ENCODE measurements at places on chromosomes 13 and 19. TPM values are rescaled to one million over a fixed set of nuclear protein-coding genes. Genes with fewer than 3 reads are reported as not detected.

Gene PLVAP
- total RNA-seq, result not detected

Gene PSG3
- not detected for total RNA-seq

Gene C5AR1
- total RNA-seq, result 4.6 TPM

Gene SLC15A1
- not detected for total RNA-seq

- no peaks in the 10 kb centered on the region for H3K36me3 ChIP-seq
- no peak for DNase-seq
These were observed 784.4 kb downstream of the DACH1 start for GRCh38 chr13:71082631-71083030.

DNA sequence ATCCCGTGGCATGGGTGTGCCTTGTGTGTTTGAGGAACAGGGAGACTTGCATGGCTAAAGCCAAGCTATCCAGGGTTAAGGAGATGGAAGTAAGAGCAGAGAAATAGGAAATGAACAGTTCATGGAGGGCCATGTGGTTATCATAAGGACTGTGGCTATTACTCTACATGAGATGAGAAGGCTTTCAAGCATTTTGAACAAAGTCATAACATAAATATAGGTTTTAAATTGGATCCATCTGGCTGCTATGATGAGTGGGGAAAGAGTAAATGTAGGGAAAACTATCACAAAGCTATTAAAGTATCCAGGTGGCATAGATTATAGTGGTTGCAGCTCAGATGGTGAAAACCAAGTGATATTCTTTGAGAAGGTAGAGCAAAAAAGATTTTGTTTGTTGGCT lies 184.1 kb downstream of the PCDH17 start:
- no peak overlapping the region for H3K27ac ChIP-seq
- no peak overlapping the region for H3K4me3 ChIP-seq
- H3K4me1 ChIP-seq, result no peaks in the 10 kb centered on the region
- no peaks in the 10 kb centered on the region for H3K27me3 ChIP-seq

GRCh38 chr19:12703046-12703445 lies 6.6 kb upstream of the FBXW9 start:
- DNase-seq, result no peak
- H3K4me1 ChIP-seq, result peaks cover 2% of the 10 kb centered on the region
- H3K27ac ChIP-seq, result no peak overlapping the region
- H3K36me3 ChIP-seq, result peaks cover 17% of the 10 kb centered on the region

DNA sequence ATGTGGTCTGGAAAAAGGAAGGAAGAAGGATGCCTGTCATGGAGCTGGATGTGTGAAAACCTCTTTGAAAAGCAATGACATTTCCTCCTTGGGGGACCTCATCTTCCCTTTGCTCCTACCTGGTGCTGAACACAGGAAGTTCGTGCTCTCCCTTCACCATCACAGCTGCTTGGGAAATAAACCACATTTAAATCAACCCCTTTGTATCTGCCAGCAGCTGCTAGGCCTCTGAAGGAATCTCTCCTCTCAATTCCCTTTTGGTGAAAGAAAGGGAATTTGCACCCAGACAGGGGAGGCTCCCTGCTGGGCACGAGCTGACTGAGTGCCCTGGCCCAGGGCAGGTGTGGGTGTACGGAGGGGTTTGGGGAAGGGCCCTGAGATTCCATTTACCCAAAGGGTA lies 437.7 kb downstream of the TSHZ3 start:
- no peak overlapping the region for H3K4me3 ChIP-seq
- no peaks in the 10 kb centered on the region for H3K4me1 ChIP-seq
- no peak overlapping the region for H3K27ac ChIP-seq
- no peaks in the 10 kb centered on the region for H3K27me3 ChIP-seq
- H3K36me3 ChIP-seq, result no peaks in the 10 kb centered on the region

DNA sequence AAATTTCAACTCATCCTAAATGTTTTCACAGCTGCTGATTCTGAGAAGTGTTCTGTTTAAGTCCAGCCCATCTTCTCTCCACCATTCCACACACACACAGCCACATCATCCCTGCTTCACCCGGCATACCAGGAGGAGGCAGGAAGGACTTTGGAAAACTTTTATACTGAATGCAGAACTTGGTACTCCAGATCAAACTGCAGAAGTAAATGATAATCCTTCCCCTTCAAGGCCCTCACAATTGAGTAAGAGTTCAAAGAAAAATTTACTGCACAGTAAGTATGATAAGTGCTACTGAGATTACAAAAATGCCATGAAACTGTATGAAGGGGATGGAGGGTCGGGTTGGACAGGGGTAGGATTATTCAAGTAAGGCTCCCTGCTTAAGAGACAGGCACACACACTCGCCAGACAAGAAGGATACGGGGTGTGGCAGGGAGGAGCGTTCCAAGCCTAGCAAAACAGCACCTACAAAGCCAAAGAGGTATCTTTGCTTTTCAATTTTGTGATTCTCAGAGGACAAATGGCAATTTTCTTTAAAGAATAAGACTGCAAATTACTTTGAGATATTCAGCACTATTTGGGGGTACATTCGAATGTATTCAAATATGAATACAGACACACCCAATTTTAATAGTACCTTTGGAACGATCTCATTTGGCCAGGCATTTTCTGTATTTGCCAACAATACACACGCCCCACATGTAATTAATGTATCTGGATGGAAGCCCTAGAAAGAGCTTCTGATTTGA lies 2.5 kb downstream of the USP12 start:
- H3K27me3 ChIP-seq, result no peaks in the 10 kb centered on the region
- H3K27ac ChIP-seq, result no peak overlapping the region
- peaks cover 41% of the 10 kb centered on the region for H3K4me1 ChIP-seq
- DNase-seq, result no peak
- peak overlapping the region; percentile 31 for H3K4me3 ChIP-seq

DNA sequence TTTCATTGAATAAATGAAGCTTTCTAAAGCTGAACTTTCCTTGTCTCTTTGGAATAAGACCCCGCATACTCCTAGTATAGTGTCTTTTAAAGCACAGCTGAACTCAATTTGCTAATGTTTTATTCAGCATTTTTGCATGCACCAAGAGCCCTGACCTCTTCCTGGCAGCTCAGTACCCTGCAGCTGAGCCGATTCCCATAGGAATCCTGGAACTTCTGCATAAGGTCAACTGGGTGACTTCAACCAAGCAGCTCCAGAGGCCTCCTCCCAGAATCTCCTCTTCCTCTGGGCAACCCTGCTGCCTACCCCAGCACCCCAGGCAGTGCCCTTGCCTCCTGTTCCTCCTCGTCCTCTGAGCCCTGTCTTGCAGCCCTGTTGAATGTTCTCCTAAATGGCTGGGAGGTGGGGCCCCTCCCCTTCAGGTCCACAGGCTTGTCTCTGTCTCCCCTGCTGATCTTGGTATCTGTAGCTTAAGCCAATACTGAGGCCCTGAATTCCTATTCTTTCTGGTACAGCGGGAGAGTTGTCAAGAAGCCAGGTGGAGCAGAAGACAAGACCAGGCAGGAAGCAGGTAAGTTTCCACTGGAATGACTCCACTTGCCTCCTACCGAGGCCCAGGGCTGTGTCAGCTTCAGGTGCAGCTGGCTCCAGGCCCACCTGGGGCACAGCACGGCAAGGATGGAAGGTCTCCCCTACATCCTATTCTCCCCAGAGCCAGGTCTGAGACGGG lies 23.6 kb upstream of the CCDC124 start:
- H3K4me1 ChIP-seq, result no peaks in the 10 kb centered on the region
- peaks cover 2% of the 10 kb centered on the region for H3K27me3 ChIP-seq
- no peak overlapping the region for H3K4me3 ChIP-seq
- no peak overlapping the region for H3K27ac ChIP-seq

Measured in activated naive CD8-positive, alpha-beta T cell treated with anti-CD3 and anti-CD28 coated beads, Interleukin-2, amount 10 ng/mL, durations not matched to agents 7 days and 5 days (primary cell).